ENCODE measurements at places on chromosomes 4 and X.

- no peak for DNase-seq
These were observed 47.3 kb upstream of the ACSL1 start for GRCh38 chr4:184873054-184873453.

- DNase-seq = no peak
These were observed 78.4 kb downstream of the JAKMIP1 start for GRCh38 chr4:6121941-6122340.

GRCh38 chrX:83593634-83594294, 85.7 kb downstream of the POU3F4 start:
- no peak for DNase-seq

DNA sequence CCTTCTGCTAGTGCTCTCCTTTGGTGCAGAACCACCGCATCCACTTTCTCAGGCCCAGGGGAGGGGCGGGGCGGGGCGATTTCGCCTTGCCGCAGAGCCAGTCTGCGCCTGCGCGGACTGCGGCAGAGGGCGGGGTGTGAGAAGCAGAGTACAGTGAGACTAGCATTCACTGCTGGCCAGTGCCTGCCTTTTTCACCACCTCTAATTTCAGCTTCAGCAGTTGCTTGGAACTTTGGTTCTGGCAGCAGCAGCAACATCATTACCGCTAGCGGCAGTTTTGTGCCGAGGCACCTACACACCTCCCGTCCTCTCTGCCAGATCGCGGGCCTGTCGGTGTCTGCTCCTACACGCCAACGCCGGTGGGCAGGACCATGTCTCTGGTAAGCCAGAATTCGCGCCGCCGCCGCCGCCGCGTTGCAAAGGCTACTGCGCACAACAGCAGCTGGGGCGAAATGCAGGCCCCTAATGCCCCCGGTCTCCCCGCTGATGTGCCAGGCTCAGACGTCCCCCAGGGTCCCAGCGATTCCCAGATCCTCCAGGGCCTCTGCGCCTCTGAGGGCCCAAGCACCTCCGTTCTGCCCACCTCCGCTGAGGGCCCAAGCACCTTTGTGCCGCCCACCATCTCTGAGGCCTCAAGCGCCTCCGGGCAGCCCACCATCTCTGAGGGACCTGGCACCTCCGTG, at the start of gene MAGEE1:
TSS of gene MAGEE1 (plus strand) at position 151 of the 683 bp plus-strand sequence. CDS start at position 372, 221 bp downstream.
- DNase-seq = peak; percentile 63

DNA sequence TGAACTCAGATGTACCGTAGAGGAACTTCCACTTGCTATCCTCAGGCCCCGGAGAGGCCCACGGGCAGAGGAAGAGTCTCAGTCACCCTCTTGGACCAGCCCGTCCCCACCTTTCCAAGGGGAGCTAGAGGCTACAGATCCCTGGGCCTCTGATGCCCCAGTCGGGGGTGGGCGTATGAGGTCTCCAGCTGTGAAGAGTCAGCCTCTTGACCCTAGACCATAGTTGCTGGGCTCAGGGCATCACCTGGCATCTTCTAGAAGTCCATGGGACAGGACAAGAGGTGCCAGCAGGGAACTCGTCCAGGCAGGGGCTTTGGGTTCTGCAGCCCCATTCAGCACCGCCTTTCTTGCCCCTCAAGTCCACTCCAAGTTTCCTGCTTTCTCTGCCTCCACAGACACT, 11.6 kb downstream of the SASH3 start:
- no peak for DNase-seq

- no peak for DNase-seq
These were observed 15.8 kb downstream of the GLRA3 start for GRCh38 chr4:174813292-174813691.

GRCh38 chr4:14906805-14907204, 95.5 kb upstream of the CPEB2 start:
- no peak for DNase-seq

GRCh38 chr4:5280828-5281227, 229.5 kb downstream of the STK32B start:
- DNase-seq = no peak

GRCh38 chr4:102431608-102431961, 69.6 kb upstream of the NFKB1 start:
- no peak for DNase-seq

GRCh38 chr4:147651563-147651962, 32.4 kb downstream of the PRMT9 start:
- no peak for DNase-seq

DNA sequence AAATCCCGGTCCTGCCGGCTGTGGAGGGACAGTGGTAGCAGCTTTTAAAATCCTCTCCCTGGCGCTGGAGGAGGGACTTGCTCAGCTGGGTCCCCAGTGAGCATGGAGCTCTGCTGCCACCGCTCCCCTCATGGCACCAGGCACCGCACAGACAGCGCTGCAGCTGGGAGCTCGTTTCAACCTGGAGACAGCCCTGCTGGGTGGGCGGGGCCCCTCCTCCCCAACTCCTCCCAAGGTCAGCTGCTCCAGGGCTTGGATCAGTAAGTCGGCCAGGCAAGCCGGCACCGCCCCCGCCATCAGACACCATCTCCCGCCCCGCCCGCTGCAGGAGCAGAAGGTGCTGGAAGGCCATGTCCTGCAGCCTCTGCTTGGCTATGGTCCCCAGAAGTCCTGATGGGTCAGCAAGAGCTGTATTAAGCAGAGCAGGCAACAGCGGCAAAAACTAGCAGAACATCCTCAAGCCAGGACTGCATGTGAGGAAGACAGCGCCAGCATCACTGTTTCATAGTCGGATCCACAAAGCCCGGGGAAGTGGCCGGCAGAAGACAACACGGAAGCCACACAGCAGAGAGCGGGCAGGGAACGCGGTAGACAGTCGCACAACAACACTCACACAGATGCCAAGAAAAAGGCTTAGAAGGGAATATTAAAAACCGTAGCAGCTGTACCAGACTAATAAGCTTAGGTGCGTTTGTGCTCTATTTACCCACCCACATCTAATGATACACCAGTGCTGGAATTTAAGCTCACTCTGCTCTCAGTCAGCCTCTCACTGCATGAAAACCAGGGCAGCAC, 16.2 kb downstream of the ZFYVE28 start:
- DNase-seq = no peak

GRCh38 chr4:52889778-52890520, 27.8 kb downstream of the RASL11B start:
- no peak for DNase-seq

- no peak for DNase-seq
These were observed 44.4 kb upstream of the TAPT1 start for GRCh38 chr4:16270454-16271328.

DNA sequence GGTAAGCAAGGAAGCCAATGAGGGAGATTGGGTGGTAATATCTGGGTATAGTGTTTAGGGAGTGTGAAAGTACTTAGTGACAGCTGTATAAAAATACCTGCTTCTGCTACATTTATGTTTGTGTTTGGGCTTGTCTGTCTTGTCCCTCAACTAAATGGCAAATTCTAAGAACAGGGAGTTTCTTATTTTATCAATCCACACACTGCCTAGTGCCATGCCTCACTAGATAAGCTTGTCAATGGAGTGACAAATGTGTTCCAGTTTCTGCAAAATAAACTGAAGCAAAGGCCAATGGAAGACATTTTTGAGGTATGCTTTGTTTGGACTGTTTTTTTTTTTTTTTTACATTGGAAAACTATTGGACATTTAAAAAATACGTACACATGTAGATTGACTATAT, 418.0 kb downstream of the SH2D1A start:
- no peak for DNase-seq

DNA sequence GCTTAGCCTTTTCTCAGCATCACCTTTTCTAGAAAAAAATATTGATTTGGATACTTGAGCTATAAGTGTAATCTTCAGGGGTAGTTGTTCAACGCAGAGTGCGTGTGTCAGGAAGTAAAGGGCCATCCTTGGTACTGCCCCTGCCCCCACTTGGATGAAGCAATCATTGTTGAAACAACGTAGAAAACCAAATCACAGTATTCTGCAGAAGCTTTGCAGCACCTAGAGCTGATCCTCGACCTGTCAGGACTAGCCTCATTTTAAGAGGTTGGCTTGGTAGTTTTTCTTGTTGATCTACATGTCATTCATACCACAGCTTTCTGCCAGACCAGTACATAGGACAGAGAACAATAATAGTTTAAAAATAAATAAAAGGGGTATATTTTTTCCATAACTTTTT, 65.3 kb upstream of the MYOZ2 start:
- DNase-seq = no peak

DNA sequence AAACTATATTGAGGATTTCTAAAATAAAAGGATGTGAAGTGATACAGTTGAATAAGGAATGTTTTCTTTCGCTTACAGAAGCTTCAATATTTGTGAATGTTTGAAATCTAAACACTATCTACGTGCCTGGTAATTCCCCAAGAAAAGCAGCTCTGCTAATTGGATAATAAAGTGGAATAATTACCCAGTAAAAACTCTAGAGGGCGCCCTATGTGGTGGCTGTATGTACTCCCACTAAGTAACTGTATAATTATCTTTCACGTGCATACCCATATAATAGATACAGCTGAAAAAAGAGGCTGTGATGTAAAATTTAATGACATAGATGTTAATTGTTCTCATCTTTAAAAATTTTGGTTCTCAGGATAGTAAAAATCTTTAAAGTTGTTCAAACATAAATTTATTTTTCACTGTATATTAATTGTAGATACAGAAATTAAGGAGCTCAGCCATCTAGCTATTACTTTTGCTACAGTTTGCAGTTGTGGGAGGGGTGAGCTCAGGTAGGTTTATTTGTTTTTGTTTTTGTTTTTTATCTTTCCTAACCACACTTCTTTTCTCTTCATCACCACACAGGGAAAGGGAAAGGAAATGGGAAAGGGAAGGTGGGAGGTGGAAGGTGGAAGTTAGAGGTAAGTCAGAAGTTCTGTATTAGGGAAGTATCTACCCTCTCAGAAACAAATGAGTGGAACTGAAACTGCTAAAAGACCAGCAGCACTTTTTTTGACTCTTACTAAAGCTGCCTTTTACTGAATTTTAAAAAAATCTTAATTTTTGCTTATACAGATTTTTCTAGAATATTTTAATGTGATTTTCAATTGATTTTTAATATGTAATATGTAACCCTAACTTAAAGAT, 151.7 kb upstream of the RPS6KA6 start:
- no peak for DNase-seq

- DNase-seq = no peak
These were observed 37.9 kb upstream of the FAT4 start for GRCh38 chr4:125276811-125277210.

DNA sequence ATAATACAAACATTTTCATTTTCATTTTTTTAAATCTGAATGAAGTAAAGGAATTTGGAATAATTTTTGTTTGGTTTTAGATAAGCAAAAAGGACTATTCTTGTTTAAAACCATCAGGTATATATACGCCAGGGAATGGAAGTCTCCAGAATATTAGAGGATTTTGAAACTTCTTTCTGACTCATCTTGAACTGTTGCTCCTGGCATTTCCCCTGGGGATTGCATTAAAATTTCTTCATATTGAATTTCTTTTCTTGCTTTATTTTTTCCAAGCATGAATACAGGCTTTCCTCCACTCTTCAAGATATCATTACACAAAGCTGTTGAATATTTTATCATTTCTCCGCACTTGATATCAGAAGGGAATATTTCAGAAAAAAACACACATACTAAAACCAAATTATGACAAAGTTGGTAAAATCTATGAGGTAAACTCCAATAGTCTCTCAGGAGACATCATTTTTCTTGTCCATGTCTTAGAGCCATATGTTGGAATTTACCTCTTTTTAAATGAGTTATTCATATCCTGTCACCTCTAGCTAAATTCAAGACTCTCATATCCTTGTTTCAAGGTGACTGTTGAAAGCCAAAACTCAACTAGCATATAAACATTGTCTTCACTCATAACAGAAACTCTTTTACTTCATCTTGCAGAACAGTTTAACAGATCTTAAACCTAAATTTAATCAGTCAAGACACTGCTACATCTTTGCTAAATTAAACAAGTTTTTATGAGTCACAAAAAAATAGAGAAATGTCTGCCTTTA, 20.7 kb upstream of the CSN1S1 start:
- DNase-seq = no peak

DNA sequence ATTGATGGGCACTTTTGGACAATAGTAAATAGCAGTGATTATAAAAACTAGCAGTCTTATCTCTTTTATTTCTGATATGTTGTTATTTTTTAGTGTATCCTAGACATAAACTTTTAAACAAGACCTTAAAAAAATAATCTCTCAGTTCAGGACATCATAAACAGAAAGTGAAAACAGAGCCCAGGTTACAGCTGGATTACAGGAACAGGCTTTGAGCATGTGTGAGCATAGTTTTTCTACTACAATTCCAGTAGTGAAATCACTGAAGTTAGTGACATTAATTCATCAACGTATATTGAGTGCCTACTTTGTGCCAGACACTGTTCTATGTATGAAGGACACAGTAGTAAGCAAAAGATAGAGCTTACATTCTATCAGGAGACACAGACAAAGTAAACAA, 16.9 kb downstream of the TRIM75 start:
- no peak for DNase-seq

DNA sequence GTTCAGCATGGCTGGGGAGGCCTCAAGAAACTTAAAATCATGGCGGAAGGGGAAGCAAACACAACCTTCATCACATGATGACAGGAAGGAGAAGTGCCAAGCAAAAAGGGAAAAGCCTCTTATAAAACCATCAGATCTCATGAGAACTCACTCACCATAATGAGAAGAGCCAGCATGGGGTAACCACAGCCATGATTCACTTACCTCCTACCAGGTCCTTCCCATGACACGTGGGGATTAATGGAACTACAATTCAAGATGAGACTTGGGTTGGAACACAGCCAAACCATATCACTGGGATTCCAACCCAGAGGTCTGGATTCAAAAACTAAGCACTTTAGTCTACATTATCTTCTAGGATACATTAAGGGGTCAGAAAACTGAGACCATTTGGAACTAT, 609.6 kb upstream of the SPANXN1 start:
- no peak for DNase-seq

GRCh38 chr4:5030221-5030620, 11.0 kb upstream of the CYTL1 start:
- no peak for DNase-seq

GRCh38 chr4:187451776-187452175, 543.8 kb upstream of the ZFP42 start:
- DNase-seq = no peak

DNA sequence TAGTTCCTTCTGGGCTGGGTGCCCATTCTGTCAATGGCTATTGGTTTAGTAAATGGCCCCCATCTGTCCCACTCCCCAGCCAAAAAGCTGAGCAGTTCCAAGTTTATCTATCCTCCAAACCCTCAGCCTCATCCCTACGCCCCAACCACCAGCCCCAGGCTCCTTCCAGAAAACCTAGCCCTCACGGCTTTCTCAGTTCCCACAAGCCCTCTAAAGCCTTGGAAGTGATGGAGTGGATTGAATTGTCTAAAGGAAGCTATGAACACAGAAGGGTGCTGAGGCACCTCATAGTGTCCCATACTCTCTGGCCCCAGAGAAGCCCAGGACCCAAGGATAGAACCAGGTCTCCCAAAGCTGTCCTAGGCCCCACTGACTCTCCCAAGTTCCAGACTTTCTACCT, 75.6 kb upstream of the EFNB1 start:
- no peak for DNase-seq
